ENCODE measurements at places on chromosomes 12 and 14. TPM values are rescaled to one million over a fixed set of nuclear protein-coding genes. Genes with fewer than 3 reads are reported as not detected.

DNA sequence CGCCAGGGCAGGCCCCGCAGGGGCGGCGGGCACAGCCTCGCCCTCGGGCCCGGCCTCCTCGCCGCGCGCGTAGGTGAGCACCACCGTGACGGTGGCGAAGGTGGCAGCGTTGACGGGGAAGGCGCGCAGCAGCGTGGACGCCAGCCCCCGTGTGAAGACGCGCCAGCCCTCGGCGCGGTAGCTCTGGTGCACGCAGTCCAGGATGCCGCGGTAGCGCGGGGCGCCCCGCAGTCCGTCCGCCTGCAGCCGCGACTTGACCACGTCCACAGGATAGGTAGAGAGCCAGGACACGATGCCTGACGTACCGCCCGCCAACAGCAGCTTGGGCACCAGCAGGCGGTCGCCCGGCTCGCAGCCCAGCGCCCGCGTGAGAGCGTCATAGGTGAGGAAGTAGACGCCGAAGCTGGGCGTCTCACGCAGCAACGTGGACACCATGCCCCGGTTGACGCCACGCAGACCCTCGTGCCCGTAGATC is 13.9 kb downstream of the SLC25A29 start:
- no peak for DNase-seq

DNA sequence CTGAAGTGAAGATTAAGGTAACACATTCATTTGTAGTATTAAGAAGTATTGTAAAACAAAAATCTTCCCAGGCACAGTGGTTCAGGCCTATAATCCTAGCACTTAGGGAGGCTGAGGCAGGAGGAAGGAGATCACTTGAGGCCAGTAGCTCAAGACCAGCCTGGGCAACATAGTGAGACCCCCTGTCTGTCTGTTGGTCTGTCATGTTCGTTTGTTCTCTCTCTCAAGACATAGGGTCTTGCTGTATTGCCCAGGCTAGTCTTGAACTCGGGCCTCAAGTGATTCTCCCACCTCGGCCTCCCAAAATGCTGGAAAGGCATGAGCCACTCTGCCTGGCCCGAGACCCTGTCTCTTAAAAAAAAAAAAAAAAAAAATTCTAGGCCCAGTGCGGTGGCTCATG is 6.7 kb downstream of the TULP3 start:
- DNase-seq = no peak

DNA sequence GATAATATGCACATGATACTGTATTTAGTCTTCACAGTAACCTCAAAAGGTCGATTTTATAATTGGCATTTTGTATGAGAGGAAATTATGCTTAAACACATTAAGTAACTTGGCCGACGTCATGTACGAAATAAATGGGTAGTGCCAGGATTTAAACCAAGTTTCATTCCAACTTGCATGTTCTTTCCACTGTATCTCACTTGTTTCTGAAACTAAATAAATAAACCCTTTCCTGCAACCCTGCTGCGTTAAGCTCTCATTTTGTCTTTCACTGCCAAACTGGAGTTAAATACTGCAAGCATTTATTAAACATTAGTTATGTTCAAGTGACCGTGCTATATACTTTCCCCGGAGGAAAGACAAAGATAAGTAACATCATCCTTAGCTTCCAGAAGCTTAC is 293.9 kb upstream of the PRKD1 start:
- no peak for DNase-seq

GRCh38 chr14:72801836-72802587 is 91.9 kb downstream of the DPF3 start:
- DNase-seq = no peak

DNA sequence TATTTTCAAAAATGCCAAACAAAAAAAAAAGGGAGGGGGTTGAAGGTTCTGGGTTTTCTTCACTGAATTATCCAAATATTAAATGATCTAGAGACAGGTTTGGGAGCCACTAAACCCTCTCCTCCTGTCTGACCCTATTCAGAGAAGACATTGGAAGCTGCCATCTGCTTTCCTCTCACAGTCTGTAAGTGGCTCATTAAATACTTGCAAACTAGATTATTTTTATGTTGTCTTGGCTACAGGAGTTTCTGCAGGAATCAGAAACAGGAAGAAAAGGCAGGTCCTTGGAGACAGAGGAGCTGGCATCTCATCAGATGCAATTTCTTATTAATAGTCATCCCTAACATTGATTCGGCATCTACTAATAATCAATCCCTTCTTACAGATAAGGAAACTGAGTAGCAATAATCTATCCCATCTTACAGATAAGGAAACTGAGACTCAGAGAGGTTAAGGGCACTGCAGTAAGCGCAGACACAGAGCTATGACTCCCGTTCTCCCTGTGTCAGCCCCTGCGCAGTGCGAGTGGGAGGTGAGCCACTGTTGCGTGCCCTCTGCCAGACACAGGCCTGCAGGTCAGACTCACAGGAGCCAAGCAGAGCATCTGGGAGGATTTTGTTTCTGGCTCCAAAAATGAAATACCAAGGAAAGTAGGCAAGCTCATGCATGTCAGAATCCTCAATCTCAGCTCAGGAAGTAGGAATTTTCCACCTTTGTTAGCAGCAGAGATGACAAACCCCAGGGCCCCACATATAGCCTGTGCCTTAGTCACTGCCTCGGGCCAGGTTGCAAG is 11.0 kb downstream of the BDKRB2 start:
- DNase-seq = no peak

DNA sequence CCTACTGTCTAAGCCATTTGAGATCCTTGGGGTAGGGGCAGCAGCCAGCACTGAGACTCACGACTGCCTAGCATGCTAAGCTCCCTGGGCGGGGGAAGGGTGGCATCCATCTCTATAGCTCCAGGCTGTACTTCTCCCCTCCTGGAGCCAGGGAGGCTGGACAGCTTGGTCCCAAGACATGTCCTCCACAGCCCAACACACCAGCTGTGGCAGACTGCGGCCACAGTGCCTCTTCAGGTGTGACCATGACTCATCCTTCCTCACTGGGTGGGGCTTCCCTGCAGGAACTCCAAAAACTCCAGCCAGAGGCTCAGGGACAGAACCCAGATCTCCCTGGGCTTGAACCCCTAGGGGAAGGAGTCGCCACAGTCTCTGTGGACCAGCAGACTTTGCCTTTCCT is 193.9 kb downstream of the GPHN start:
- DNase-seq = no peak

DNA sequence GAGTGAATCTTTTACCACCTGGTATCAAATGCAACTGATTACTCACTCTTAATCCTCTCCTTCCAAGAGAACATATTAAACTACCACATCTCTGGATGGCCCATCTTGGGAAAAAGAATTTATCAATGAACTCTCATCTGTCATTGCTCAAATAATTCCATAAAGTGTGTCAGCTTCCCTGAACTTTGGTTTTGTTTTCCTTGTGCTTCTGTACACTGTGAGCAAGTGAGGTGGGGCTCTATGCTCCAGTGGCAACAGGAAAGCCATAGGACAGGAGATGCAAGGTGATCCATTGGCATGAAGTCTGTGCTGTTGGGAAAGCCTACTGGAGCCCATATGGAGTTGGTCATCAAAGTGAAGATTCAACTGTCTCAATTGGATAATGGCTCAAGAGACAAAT is 17.4 kb downstream of the OTOGL start:
- DNase-seq = no peak

GRCh38 chr12:82787016-82787415 is 100.3 kb downstream of the TMTC2 start:
- no peak for DNase-seq

- DNase-seq = no peak
Observed at GRCh38 chr12:123512838-123513665, 20.5 kb downstream of the RILPL1 start.

DNA sequence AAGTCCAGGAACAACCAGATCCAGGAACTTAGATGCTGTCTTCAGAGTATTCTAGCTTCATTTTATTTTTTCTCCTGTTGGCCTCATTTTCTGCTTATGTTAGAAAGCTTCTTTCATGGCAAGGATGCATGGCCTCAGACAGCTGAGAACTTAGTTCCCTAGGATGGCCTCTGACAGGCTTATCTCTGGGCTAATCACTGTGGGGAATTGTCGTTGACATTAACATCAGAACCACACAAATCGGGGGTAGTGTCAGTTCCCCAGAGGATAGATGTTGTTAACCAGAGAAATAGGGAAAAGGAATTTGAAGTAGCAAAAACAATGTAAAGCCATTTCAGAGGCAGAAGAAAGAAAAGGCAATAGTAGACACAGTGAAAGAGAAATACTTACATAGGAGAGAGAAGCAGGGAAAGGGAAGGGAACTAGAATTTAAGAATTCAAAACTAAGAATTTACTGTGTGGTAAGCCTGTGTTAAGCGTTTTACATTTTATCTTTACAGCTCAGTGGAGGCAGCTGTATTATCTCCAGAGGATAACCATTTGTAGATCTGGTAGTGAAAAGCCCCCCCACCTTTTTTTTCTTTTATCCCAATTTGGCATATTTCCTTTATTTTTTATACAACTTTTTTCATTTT is 21.8 kb downstream of the FUT8 start:
- no peak for DNase-seq

- DNase-seq = no peak
Observed at GRCh38 chr12:45483571-45483970, 245.9 kb upstream of the ARID2 start.

- DNase-seq = peak; percentile 91
Observed at GRCh38 chr12:53052419-53053217, 2.8 kb downstream of the TNS2 start.

- DNase-seq = peak; percentile 91
Observed at GRCh38 chr12:53231921-53232645, at the start of gene RARG. Gene RARG (minus strand): TSS chr12:53232209. CDS start chr12:53227545, 4,664 bp downstream.

GRCh38 chr14:76581592-76581991 is 179.7 kb upstream of the VASH1 start:
- no peak for DNase-seq

GRCh38 chr12:121649819-121650353 is 19.6 kb downstream of the MORN3 start:
- DNase-seq = no peak

DNA sequence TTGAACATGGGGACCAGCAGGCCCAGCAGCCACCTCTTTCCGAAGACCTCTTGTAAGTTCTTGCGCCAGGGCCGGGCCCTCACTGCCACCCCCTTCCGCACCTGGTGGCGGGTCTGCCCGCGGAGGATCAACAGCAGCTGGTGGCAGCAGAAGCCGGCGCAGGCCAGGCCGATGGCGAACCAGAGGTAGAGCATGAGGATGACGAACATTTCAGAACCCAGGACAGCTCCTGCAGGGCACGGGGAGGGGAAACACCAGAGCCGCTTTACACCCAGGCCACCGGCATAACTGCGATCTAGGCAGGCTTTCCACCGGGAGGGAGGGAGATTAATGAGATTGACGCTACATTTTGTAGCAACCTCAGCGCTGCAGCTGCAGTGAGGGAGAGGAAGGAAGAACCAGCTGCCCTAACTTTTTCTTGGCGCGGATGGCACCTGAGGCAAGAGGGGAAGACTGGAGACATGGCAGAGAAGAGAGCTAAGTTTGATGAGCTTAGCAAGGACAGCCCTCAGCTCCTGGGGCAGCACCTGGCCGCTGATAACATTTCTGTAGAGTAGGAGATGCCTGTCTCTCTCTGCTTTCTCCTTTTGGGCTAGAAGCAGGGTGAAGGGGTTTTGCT is 7.8 kb downstream of the ZDHHC22 start:
- no peak for DNase-seq

DNA sequence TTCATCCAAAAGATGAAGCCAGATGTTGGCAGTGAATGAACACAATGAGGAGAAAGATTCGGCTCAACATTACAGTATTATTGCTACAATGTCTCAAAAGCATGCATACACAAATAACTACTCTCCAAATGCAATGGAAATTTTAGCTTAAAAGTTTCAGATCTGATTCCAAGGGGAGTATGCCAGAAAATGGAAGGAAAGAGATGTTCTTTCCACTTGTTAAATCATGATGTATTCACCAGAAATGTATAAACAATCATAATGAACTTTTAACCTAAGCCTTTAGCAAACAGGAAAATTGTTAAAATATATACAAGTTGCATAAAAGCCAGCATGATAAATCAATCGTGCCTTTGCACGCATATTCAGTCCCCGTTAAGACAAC is 62.1 kb downstream of the SH2B3 start:
- no peak for DNase-seq

- no peak for DNase-seq
Observed at GRCh38 chr14:88025313-88025712, 20.4 kb downstream of the GPR65 start.

- no peak for DNase-seq
Observed at GRCh38 chr12:1793426-1794210, 26.7 kb upstream of the LRTM2 start.

GRCh38 chr14:57761800-57762199 is 104.1 kb downstream of the SLC35F4 start:
- DNase-seq = no peak

- no peak for DNase-seq
Observed at GRCh38 chr12:121364683-121365121, 12.5 kb upstream of the ANAPC5 start.

DNA sequence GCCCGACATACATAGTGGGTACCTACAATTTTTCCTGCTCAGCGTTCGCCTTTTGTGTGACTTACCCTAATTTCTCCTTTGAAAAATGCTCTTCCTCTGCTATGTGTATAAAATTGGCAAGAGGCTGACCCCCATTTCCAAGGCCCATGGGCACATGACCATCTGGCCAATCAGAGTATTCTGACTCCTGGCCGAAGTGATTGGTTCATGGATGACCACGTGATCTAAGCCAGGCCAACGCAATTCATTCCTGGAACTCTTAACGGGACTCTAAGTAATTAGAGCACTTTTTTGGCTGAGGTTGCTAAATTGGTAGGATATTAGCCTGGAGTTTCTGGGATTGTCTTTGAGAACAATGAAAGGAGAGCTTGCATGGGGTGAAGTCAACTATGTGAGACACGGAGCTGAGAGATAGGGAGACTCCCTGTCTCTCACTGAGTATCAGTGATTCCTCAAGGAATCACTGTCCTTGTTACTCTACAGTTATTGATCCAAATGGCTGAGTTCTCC is 110.1 kb upstream of the TBX3 start:
- no peak for DNase-seq

DNA sequence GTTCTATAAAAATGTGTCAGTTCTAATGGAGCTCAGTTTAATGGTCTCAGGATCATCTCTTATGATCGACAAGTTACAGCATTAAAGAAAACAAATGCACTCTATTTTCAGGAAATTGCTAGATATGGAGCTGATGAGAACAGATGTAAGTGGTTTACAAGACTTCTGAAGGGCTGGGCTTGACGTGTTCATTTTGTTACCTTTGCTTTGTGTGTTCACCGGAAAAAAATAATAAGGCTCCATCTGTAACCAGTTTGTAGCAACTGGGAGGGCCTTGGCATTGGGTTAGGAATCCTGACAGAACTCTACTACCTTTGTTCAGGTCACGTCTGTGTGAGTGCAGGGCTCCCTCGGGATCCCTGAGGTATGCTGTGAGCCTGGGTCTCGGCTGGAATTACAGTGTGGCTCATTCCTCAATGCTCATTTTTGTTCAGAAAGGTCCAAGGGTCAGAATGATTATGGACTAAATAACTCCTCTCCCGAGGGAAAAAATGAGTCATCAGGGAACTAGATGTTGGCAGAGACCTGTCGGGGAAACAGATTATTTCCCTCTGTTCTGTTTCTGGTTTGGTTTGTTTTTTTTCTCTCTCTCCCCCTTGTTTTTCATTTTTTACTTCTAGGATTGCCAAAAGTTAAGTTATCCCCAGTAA is 158.0 kb downstream of the SLC5A8 start:
- DNase-seq = no peak

Gene RPGRIP1
- not detected for total RNA-seq

Gene SMAGP
- 7.1 TPM for total RNA-seq

Gene SDR39U1
- total RNA-seq = 54.6 TPM

Gene MIPOL1
- 14.6 TPM for total RNA-seq

Gene PRIMA1
- not detected for total RNA-seq

Gene DNAI7
- not detected for total RNA-seq

Gene CLEC2A
- not detected for total RNA-seq

Gene RPL10L
- not detected for total RNA-seq

Gene EMP1
- 163 TPM for total RNA-seq

Gene MRPL51
- 172 TPM for total RNA-seq

Gene TESPA1
- total RNA-seq = not detected

Gene NFE2
- total RNA-seq = 0.30 TPM

All from osteocyte (in vitro differentiated cells).